ENCODE measurements at places on chromosomes 11 and 22.
A peak's percentile ranks its signal among the peaks of the same experiment; 100 is the strongest.

- no peak for DNase-seq
Observed at GRCh38 chr22:22583030-22583429, 24.0 kb upstream of the PRAME start.

- peak; percentile 50 for DNase-seq
Observed at GRCh38 chr11:64234647-64235379, 429 bp downstream of the VEGFB start.

GRCh38 chr11:73797457-73797856 lies 9.8 kb downstream of the MRPL48 start:
- no peak for DNase-seq

GRCh38 chr22:40289991-40290459 lies 56.3 kb upstream of the ADSL start:
- DNase-seq, result peak; percentile 71

DNA sequence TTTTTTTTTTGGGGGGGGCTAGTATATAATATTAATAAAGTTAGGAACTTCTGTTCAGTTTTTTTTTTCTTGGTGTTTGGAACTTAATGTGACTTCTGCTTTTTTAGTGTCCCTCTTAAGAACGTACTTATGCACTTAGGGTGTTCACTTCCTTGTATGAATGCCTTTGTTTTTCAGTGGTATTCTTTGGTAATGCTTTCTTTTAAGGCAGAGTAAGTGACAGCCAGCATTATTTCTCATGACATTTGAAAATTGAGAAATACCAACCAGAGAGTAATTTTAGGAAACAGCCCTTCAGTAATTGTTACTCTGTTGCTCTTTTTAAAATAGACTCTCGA lies 2.4 kb downstream of the GRK3 start:
- DNase-seq, result no peak

- no peak for DNase-seq
Observed at GRCh38 chr11:106331176-106331575, 253.7 kb downstream of the AASDHPPT start.

DNA sequence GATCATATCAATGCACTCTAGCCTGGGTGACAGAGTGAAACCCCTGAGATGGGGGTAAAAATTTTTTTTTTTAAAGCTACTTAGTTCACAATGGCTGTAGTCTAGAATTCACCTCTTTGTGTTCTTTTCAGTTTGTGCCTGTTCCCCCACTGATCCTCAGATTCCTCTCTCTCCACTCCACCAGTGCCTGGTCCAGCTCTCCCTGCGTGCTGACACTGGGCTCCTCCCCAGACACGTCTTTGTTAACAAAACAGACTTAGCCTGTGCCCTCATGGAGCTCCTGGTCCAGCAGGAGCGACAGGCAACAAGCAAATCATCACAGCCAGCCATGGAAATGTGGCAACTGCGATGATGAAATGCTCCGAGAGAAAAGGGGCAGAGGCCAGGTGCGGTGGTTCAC lies 34.0 kb downstream of the IFT27 start:
- no peak for DNase-seq

- DNase-seq, result peak; percentile 53
Observed at GRCh38 chr11:133927690-133928627, 28.8 kb downstream of the IGSF9B start.

DNA sequence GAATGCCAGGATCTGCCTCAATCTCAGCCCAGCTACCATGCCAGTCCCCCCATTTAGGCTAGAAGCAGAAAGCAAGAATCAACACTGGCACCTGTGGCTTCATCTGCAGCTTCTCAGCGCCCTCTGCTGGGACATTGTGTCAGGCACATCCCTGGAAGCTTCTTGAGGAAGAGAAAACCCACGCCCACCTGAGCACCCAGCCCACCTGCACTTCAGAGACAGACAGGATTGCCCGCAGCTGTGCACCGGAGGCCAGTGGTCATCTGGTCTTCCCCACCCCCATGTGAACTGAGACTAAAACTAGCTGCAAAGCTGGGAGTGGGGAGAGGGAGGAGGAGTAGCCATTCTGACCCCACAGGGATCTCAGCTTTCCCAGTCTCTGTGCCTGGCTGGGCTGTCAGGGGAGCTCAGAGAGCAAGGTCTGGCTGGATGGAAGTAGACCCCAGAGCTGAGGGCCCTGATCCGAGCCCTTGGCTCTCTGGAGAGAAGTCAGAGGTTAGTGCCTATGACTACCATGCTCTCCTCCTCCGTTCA lies 66.8 kb downstream of the FEZ1 start:
- DNase-seq, result peak; percentile 17

- DNase-seq, result no peak
Observed at GRCh38 chr11:34632105-34632791, 11.4 kb downstream of the EHF start.

DNA sequence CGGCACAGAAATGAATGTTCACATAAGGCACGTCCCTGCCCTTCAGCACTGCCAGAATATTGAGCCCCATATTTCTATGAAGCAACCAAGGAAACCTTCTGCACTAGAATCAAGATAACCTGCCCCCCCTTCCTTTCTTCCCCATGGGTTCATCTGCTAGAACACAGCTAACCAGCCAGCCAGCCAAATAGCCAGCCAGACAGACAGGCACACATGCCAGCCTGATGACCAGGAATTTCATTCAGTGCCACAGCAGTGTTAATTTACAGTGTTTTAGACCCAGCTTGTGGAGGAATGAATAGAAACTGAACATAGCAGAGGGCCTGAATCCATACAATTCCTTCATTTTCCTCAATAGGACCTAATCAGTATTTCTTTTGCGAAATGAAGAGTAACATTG lies 57.0 kb downstream of the TENM4 start:
- no peak for DNase-seq

GRCh38 chr11:74010306-74011300 lies 1.7 kb upstream of the UCP3 start:
- no peak for DNase-seq

DNA sequence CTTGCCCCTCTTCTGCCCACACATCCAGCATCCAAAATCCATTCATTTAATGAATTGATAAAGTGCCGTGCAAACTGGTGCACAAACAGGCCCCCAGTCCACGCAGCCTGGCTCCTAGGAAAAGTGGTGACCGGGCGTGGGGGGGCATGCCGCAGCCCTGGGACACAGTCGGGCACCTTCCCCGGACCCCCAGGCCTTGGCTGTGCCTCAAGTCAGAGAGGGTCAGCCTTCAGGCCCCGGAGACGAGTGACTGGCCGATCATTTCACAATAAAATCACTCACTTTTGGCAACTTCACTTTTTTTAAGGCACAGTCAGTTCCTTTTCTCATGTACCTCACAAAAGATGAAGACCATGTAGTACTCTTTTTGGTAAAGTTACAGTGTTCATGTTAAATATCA lies 8.0 kb downstream of the CDPF1 start:
- no peak for DNase-seq

DNA sequence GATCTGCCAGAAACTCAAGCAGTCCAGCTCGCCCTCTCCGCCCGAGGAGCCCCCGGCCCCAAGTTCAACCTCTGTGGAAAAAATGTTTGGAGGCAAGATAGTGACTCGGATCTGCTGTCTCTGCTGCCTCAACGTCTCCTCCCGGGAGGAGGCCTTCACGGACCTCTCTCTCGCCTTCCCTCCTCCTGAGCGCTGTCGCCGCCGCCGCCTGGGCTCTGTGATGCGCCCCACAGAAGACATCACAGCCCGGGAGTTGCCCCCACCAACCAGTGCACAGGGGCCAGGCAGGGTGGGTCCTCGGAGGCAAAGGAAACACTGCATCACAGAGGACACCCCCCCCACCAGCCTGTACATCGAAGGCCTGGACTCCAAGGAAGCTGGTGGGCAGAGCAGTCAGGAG lies 20.8 kb downstream of the USP35 start:
- DNase-seq, result no peak

GRCh38 chr11:14446701-14447169 lies 52.9 kb downstream of the COPB1 start:
- no peak for DNase-seq

DNA sequence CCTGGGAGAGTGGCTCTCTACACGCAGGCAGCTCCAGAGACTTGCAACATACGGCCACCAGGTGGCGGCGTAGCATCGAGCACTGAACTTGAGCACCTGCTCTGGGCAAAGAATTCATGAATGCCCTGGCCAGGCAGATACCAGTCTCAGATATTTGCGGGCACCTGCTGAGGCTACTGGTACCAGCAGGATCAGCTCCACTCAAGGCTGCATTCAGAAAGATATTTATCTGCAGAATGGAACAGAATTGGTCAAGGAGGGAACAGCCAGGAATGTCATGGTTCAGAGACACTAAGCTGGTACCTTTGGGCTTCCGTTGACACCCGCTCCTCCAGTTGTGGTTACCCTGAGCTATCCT lies 10.8 kb upstream of the CCDC86 start:
- peak; percentile 74 for DNase-seq

DNA sequence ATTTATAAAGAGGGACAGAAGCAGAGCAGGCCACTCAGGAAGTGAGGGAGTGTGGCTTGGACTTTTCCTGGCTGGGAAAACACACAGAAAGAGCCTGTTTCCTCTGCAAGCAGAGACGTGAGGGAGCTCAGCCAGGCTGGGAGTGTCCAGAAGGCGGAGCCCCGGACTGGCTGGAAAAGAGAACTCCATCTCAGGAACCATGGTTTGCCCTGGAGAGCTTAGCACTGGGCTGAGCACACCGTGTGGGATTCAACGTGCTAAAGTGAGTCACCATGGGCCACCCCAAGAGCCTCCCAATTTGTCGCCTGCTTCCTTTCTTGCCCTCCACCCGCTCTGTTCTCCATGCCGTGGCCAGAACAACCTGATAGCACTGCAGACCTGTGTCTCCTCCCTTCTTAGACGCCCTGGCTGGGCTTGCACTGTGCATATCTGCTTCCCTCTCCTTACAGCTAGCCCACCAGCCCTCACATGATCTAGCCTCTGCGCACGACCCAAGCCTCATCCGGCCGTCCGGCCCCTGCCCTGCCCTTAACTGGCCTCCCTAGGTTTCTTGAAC lies 51.8 kb downstream of the GALNT18 start:
- no peak for DNase-seq

DNA sequence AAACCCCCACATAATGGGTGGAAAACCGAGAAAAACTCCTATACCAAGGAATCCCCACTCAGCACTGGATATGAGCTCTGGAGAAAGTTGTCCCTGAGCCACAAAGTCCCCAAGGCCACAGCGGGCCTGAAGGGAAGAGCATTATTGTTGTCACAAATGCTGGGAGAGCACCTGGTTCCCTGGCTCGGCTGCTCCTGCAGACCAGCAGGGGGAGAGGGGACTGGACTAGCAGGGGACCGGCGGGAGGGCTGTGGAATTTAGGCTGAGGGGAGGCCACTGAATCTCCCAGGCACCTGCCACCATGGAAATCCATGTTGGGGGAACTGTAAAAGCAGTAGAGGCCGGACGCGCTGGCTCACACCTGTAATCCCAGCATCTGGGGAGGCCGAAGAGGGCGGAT lies 7.0 kb downstream of the PC start:
- DNase-seq, result no peak

GRCh38 chr11:110251836-110252235 lies 44.6 kb downstream of the RDX start:
- no peak for DNase-seq

- DNase-seq, result no peak
Observed at GRCh38 chr22:39915295-39915726, 14.4 kb downstream of the GRAP2 start.

GRCh38 chr22:47333625-47334024 lies 571.2 kb downstream of the TBC1D22A start:
- DNase-seq, result no peak

- DNase-seq, result no peak
Observed at GRCh38 chr11:18321578-18321968, 367 bp downstream of the HPS5 start.

GRCh38 chr11:87323899-87324298 lies 286.2 kb downstream of the TMEM135 start:
- no peak for DNase-seq

DNA sequence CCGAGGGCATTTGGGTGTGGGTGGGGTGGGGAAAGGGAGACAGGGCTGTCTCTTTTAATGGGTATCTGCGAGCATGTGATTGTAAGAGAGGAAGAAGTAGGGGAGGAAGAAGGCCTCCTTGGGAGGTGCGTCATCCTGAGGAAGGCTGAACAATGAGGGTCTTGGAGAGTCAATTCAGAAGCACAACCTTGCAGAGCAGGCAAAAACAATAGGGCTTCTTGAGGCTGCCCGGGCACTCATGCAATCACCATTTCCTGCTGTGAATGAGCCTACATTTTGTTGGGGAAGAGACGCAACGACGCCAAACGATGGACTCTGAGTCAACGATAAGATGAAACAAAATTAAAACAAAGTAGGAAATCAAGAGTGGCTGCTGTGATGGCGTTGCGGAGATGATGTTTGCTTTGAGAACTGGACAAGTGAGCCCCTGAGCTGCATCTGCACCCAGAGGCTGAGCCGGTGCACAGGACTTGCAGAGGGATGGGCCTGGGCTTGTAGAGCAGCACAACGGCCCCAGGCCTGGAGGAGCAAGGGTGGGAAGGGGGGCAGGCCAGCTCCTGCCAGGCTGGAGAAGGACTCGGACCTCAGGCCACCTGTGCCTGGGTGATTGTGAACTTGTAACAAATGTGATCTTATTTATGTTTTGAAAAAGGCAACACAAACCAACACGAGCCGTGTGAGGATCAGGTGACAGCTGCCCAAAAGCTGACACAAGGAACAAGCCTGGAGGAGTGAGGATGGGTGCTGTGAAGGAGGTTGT lies 92.3 kb upstream of the B3GAT1 start:
- no peak for DNase-seq

- DNase-seq, result no peak
Observed at GRCh38 chr11:8543278-8543677, 50.8 kb downstream of the STK33 start.
